Activated CD8-positive, alpha-beta memory T cell treated with anti-CD3 and anti-CD28 coated beads for 48 hours (primary cell): ENCODE measurements at places on chromosomes 2 and 18.

- no peak for DNase-seq
These were observed 529.1 kb upstream of the HNMT start for GRCh38 chr2:137435162-137435561.

DNA sequence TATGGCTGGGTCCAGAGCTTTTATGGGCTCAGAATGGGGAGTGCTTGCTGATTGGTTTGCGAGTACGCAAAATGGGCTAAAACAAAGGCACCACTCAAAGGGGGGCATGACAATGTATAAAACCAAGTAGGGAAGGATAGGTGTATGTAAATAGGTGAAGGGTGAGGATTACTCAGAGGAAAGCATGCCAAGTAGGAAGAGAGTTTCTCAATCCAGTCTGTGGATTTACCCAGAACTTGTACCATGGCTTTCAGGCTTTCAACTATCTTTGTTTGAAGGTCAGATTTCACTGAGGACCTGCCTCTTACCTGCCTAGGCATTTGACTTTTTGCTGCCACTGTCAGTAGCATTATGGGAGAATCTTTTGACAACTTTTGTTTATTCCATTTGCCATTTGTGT is 92.3 kb downstream of the RAB3GAP1 start:
- no peak for DNase-seq

- DNase-seq, result no peak
These were observed 1683.2 kb upstream of the SLC39A10 start for GRCh38 chr2:193973781-193974180.

GRCh38 chr18:79681484-79682387 is 2.1 kb downstream of the CTDP1 start:
- no peak for DNase-seq

- no peak for DNase-seq
These were observed 329.2 kb downstream of the GULP1 start for GRCh38 chr2:188620916-188621315.

DNA sequence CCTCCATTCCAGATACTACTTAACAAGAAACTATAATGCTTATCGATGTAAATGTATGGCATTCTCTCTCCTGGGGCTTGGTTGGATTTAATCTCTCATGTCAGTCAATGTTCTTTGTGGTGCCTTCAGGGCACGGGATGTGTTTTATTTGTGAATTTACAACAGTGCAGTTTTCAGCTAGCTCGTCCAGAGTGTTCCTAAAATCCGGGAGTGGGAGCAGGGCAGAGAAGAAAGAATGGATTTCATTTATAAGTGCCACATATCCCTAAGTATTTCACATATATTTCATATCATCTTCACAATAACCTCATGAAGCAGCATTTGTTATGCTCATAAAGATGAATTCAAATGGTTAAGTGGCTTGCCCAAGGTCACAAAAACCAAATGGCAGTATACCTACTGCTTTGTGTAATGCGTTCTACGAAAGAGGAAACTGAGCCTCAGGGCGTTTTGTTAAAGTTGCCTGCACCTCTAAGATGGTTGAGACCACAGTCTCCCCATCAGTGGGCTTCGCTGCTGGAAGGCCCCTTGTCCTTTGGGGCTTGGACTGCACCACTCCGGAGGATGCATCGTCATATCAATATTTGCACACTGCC is 134.7 kb upstream of the MGAT5 start:
- DNase-seq, result no peak

GRCh38 chr2:171387052-171387451 is 46.7 kb downstream of the METTL8 start:
- DNase-seq, result no peak

GRCh38 chr18:51183372-51184090 is 13.9 kb downstream of the MEX3C start:
- DNase-seq, result no peak

DNA sequence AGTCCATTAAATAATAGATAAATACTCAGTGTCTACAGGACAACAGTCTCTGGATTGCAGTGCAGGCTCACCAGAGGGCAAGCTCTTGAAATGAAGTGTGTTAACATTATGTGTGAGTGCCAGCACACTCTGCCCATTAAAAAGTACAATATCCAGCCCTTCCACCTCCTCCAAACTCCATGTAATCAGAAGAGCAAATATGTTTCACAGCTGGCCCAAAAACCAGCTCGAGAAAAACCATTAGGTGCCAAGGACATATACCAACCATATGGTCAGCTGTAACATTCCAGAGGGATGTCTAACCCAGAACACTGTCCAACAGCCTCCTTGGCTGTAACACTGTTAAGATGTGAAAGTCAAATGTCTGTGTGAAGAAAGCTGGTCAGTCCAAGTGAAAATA is 112.2 kb downstream of the ZNF385B start:
- no peak for DNase-seq

DNA sequence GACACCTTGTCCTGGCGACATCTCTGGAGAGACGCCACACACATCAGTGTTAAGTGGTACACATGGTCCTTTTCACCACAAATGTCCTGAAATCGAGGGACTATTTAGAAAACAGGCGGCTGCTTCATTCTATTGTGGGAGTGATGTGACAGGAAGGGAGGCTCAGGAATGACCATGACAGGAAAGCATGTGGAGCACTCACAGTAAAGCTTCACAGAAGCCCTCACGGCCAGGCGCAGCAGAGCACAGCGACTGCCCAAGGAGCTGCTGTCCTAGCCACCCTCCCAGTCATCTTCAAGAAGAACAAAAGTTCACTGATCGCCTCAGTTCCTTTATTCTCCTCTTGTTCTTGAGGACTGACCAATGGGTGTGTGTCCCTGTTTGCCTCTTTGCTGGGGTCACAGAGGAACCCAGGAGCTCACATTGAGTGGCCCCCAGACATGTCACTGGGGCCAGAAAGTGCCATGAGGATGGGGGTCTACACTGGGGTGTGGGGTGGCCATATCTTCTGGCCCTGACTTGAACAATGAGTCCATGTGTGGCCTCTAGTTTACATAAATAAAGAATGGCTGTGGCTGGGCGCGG is 84.6 kb upstream of the RANBP2 start:
- DNase-seq, result no peak

DNA sequence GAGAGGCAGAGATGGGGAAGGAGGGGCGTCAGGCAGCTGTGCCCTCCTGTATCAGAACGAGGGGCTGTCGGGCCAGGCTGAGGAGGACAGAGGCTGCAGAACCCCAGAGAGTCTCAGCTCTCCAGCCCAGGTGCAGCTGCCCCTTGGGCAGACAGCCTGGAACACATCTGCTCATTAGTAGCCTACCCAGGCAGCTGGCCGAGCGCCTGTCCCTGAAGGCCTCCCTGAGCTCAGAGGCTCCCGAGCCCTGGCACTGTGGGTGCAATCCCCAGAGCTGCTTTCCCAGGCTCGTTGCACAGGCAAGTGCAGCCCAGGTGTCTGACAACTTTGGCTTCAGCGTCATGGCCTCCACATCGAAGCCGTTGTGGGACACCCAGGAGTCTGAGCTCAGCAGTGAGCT is 13.1 kb upstream of the TMEM185B start:
- DNase-seq, result no peak

- DNase-seq, result no peak
These were observed 51.9 kb upstream of the TMEM163 start for GRCh38 chr2:134770702-134771101.

GRCh38 chr2:121006743-121007489 is 271.2 kb downstream of the GLI2 start:
- no peak for DNase-seq

DNA sequence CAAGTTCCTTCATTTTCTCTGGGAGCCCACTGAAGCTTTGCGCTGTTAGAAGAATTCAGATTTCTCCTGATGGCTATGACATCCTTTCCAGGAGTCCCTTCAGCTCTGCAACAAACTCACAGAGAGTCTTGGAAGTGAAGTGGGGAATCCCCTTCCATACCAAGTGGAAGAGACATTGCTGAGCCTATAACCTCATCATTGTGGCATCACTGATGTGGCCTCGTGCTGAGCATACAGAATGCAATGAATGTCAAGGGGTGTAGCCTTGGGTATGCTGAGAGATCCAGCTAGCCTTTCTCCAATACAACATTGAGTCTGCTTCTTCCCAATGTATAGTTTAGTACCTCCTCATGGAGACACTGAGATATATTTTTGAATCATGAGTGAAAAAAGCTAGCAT is 311.1 kb upstream of the RAB12 start:
- DNase-seq, result no peak

DNA sequence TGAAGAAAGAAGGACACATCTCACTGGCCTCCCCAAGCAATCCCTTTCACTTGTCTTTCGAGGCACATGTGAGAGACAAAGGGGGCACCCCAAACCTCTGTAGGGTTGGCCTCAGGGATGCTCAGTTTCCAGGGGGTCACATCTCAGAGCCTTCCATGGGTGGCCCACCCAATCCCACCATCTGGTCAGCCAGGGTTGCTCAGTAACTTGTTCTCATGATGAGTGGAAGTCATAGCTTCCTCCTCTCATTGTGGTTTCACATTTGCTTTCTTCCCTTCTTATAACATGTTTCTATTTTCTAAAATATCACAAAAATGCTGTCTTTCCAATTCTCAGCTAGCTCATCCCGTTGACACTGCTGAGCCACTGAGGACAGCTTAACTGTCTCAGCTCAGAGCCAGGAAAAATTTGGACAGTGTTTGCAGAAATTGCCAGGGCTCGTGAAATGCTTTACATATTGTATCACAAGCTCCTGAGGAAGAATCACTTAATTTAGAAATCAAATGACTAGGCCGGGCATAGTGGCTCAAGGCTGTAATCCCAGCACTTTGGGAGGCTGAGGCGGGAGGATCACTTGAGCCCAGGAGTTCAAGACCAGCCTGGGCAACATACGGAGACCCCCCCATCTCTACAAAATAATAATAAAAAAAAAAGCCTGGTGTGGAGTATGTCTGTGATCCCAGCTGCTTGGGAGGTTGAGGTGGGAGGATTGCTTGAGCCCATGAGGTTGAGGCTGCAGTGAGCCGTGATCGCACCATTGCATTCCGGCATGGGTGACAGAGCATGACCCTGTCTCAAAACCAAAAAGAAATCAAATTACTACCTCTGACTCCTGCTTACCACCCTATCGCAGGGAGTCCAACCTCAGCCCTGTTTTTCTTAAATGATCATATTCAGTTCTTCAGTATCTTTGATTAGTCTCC is 129.3 kb downstream of the PRKCE start:
- DNase-seq, result no peak

DNA sequence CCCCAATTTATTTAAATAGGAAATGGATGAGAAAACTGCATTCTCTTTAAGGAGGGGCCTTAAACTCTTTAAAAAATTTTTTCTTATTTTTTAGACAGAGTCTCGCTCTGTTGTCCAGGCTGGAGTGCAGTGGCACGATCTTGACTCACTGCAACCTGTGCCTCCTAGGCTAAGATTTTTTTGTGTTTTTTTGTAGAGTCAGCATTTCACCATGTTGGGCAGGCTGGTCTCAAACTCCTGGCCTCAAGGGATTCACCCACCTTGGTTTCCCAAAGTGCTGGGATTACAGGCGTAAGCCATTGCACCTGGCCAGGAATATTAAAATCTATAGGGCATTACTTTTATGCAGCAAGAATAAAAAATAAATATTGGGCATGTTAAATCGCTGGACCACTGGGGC is 56.0 kb downstream of the GALR1 start:
- DNase-seq, result no peak

DNA sequence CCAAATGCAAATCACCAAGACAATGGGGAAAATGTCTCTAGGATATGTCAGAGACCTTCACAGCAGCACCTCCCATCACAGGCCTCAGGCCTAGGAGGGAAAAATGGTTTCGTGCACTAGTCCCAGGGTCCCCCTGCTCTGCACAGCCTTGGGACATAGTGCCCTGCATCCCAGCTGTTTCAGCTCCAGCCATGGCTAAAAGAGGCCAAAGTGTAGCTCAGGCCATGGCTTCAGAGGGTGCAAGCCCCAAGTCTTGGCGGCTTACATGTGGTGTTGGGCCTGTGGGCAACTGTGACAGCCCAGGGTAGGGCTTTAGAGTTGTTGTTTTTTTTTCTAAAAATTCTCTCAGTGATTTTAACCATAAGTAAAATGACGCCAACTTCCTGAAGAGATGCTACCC is 25.5 kb upstream of the SOCS6 start:
- DNase-seq, result no peak

DNA sequence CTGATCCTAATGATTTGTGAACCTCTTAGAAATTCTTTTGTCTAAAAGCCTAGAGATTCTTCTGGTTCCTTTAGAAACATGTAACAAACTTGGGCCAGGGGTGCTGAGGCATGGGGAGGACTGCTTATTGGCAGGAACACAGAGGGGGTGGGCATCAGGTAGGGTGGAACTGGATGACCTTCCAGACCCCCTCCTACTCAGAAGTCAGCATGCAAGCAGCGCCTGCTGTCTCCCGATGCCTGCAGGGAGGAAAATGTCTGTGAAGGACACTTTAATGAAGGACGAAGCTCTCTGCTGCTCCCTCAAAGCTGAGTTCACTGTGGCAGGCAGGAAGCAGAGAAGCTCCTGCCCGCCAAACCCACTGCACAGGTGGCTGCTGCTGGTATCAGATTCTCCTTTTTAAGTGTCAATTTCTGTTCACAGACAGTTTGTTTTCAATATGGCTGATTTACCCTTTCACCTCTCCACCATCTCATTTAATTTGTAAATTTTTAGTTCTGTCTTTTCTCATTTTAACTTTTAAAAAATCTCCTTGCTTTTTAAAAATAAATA is 19.4 kb downstream of the COA5 start:
- no peak for DNase-seq

DNA sequence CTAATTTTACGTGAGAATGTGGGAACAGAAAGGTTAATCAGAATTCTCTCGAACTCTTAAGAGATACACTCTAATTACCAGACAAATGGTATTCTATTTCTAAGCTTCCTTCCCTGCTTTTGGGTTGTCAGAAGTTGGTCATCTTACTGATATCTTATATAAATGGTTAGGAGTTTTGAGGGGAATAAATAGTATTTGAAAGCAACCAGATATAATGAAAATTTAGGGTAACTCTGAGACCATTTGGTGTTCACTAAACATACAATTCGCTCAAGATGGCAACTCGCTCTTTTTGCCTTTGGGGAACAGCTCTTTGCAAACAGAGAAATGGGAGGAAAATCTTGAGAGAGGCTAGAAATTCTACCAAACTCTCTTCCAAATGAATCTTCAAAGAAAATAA is 250.9 kb downstream of the TCF4 start:
- no peak for DNase-seq
